G401 (cell line): ENCODE measurements at places on chromosomes 5 and 9.
A peak's percentile ranks its signal among the peaks of the same experiment; 100 is the strongest.

DNA sequence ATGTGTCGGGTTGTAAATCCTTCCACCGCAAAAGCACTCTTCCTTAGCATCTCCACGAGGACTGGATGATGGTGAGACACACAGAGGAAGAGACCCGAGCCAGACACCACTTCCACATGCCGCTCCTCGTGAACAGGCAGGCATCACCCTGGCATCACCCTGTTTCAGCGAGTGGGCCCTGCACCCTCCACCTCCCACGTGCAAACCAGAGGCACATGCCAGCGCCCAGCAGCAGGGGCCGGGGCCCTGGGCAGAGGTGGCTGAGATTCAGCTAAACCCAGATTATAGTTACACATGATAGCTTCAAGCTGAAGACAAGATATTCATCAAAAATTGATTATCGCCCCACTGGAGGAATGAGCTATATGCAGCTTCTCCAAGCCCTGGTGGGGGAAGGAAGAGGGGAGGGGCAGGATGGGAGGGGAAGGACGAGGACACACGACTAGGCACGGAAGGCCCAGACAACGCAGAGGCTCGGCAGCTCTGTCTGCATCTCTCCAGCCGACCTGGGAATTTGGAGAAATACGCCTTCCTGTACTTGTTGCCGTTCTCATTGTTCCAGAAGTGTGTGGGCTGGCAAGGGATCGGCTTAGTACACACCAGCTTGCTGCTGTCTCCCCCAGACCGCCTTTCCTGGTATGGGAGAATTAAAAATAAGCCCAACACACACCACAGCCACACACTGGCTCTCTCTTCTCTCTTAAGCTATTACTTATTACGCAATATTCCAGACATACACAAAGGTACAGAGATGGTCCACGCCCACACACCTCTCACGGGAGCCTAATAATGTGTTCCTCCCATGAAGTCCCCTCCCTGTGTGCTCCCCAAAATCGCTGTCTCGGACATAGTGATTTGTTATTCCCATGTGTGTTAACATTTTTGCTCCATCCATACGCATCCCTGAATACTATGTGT, 50.4 kb upstream of the ZNF354A start:
- DNase-seq: no peak

- DNase-seq: peak; percentile 59
Observed at GRCh38 chr5:127870914-127871313, 167.7 kb downstream of the CCDC192 start.

DNA sequence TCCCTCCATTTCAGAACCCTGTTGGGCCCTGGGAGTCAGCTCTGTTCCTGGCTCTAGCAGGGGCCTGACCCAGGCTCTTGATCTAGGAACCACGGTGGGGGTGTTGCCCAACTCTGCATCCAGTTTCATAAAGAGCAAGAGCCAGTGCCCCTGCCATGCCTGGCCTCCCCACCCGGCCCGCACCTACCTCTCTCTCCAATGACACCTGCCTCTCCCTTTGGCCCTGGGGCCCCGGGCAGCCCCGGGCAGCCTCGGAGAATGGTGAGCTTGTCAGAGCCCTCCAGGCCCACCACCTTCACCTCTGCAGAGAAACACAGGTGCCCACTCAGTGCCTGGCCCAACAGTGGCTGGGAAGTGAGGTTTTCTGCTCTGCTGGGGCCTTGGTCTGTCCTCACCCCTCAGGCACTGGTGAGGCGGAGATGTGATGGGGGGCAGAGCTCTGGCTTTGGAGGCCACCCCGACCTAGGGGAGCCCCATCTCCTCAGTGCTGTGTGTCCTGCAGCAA, 1.5 kb downstream of the FCN1 start:
- DNase-seq: no peak

DNA sequence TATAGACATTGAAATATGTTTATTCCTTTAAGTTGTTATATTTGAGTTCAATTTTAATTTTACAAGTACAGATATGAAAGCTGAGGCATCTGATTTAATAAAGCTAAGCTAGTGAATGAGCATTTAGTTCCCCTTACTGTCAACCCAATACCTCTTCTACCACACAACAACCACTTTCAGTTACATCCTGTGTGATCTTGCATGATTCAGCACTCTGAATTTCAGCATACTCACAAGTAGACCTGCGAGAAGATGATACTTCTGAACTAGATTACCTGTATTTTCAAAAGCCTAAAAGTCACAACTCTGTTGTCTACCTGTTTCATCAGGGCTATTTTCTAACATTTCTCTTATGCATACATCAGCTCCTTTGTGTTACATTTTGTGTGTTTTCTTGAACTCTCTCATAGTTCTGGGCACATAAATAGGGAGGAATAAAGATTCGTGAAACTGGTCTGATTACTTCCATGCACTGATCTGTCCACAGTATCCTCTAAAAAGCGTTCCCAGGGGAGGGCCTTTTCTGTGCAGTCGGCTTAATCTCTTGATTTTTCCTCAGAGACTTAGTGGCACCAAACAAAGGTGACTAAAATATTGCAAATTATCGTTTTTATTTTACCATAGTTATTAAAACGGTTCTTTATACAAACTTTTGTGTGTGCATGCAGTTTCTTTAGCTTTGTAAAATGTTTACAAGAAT, 2025.5 kb upstream of the NUDT12 start:
- no peak for DNase-seq

GRCh38 chr9:137462396-137462985, 3.4 kb upstream of the NSMF start:
- no peak for DNase-seq
